ENCODE measurements at places on chromosomes 4 and X.

GRCh38 chr4:5626913-5627312 lies 81.4 kb downstream of the EVC2 start:
- H3K27me3 ChIP-seq: no peaks in the 10 kb centered on the region
- H3K4me3 ChIP-seq: no peak overlapping the region
- H3K27ac ChIP-seq: no peak overlapping the region
- peaks cover 94% of the 10 kb centered on the region for H3K36me3 ChIP-seq
- H3K4me1 ChIP-seq: no peaks in the 10 kb centered on the region

- no peak overlapping the region for H3K4me3 ChIP-seq
- H3K27ac ChIP-seq: no peak overlapping the region
- H3K27me3 ChIP-seq: no peaks in the 10 kb centered on the region
Observed at GRCh38 chr4:138912704-138913340, 102.8 kb upstream of the NOCT start.

DNA sequence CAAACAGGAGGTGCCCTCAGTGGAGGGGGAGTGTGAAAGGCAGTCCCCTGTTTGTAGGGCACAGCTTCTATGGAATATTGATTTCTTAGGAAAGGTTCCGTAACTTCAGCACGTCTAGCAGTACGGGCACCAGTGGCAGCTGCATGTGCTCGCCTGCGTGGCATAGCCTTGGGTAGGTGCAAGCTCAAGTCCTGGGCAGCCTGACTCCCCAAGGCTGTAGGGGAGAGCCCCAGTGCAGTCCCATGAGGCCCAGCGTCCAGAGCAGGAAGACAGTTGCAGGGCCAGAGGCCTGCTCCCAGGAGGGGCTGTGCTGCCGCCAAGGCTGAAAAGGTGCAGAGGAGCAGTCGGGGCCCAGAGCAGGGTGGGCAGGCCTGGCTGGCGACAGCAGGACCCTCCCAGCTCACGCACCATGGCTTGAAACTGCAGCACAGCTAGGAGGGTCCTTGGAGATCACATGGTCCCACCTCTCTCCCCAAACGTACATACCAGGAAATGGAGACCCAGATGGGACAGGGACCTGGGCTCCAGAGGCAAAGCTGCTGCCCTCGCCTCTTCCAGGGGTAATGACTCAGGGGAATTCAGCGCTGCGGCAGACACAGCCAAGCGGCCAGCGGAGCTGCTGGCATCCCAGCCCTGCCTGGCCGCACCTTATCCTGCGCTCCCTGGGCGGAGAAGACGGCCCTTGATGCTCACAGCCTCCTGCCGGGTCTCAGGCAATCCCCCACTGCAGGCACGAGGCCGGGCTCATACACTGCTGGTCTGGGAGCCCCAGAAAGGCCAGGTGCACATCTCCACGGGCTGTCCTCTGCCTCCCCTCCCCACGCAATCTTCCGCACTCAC lies 6.0 kb upstream of the DUSP9 start:
- no peaks in the 10 kb centered on the region for H3K27me3 ChIP-seq
- H3K27ac ChIP-seq: no peak overlapping the region
- peak; percentile 54 for DNase-seq

- no peak overlapping the region for H3K4me3 ChIP-seq
- H3K36me3 ChIP-seq: no peaks in the 10 kb centered on the region
- H3K27ac ChIP-seq: peak overlapping the region; percentile 5
- peak; percentile 70 for DNase-seq
- H3K27me3 ChIP-seq: no peaks in the 10 kb centered on the region
Observed at GRCh38 chrX:75547783-75548182, 24.9 kb upstream of the ZDHHC15 start.

- H3K4me3 ChIP-seq: no peak overlapping the region
- H3K27me3 ChIP-seq: no peaks in the 10 kb centered on the region
- no peak for DNase-seq
- H3K4me1 ChIP-seq: no peaks in the 10 kb centered on the region
Observed at GRCh38 chr4:113820108-113820507, 58.6 kb upstream of the CAMK2D start.

DNA sequence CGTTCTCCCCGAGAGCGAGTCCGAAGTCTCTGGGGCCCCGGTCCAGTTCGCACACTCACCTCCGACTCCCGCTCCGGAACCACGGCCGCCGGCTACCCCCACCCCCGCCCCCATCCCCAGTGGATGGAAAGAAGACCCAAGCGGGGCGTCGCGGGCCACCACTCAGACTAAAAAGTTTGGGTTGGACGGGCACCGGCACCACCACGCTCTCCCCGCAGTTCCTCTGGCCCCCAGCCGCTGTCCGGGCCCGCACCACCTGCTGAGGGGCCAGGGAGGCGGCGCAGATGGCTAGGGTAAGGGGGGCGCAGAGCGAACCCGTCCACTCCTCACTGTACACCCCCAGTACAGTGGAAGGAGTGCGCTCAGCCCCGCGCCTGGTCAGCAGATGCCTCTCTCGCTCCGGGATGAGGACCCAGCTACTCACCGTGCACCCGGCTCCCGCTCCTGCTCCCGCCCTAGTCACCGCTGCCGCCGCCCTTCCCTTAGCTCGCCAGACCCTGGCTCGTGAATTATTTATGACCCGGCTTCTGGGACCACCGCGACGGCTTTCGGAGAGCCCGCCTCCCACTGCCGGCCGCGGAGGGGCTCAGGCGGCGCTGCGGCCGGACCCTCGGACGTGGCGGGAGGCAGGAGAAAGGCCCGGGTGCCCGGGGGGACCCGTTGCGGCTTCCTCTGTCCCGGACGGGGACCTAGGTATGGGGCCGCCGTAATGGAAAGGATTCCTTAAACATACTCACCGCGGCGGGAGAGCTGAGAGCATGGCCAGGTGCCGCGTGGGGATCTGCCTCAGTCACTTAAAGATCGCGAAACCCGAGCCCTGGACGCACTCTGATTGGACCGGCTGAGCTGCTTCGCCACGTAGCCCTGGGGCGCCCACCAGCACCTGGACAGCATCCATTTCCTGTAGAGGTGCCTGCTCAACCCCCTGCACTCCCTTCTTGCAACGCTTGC lies at the start of gene PROM1:
TSS of gene PROM1 (minus strand) at position 783 of the 951 bp plus-strand sequence. CDS start 8,117 bp downstream, outside the sequence.
- DNase-seq: no peak
- no peaks in the 10 kb centered on the region for H3K4me1 ChIP-seq
- H3K4me3 ChIP-seq: peak within 1 kb of the TSS; percentile 62
- H3K27ac ChIP-seq: no peak within 1 kb of the TSS
- H3K36me3 ChIP-seq: no peaks in the 10 kb centered on the region
- H3K27me3 ChIP-seq: peaks cover 4% of the 10 kb centered on the region

DNA sequence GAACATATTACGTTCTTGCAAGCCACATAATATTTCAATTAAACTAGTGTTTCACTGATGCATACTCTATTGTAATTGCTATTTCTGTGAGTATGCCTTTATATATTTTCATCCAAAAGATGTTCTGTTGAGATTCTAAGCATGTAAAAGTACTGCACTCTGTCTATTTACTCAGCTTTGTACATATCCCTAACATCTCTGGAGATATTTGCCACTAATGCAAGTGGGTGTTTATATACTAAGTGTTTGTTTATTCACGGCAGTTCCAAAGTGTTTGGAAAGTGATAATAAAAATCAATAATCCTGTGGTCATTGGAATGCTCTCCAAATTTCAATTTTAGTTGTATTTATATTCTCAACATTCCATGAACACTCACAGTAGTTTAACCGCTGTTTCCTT lies 1989.0 kb downstream of the C4orf33 start:
- no peak for DNase-seq
- no peak overlapping the region for H3K4me3 ChIP-seq
- H3K4me1 ChIP-seq: no peaks in the 10 kb centered on the region
- no peak overlapping the region for H3K27ac ChIP-seq

DNA sequence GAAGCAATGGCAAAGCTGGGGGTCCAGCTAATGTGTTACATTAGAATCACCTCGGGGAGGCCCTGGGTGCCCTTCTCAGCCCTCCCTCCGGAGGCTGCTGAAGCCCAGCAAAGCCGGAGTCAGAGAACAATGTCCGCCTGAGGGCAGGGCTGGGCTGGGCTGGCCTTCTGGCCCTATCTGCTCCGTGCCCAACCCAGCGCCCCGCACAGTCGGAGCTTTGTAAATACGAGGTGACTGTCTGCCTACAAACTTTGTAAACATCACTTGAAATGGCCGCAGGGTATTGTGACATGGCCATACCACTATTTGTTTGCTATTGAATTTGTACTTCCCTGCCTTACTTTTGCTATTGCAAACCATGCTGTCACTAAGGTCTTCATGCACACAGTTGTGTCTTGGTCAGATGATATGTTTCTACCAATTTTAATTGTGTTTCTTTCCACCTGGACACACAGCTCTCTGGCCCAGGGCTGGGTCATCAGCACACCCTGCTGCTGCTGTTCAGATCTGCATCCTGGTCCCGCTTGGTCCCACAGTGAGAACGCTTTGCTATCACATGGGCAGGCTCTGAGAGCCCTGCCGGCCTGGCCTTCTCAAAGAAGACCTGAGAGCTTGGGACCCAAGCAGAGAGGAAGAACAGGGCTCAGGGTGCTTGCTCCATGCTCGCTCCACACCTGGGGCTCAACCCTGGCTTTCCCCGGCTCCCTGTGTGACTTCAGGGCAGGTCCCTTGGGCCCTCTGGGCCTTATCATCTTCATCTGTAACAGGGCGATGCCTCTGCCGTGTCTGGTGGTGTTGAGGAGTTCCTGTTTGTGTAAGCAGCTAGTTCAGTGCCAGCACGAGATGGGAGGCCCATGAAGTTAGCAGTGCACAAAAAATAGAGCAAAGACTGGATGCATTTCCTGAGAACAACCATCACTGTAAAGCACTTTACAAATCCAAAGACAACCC lies 2.3 kb downstream of the S100P start:
- DNase-seq: no peak
- no peak overlapping the region for H3K4me3 ChIP-seq
- H3K27me3 ChIP-seq: no peaks in the 10 kb centered on the region
- peaks cover 14% of the 10 kb centered on the region for H3K36me3 ChIP-seq
- H3K4me1 ChIP-seq: no peaks in the 10 kb centered on the region

GRCh38 chr4:100059467-100059866 lies 109.4 kb upstream of the H2AZ1 start:
- H3K4me1 ChIP-seq: no peaks in the 10 kb centered on the region
- H3K27ac ChIP-seq: no peak overlapping the region
- no peak for DNase-seq
- no peak overlapping the region for H3K4me3 ChIP-seq
- no peaks in the 10 kb centered on the region for H3K36me3 ChIP-seq
- H3K27me3 ChIP-seq: no peaks in the 10 kb centered on the region

DNA sequence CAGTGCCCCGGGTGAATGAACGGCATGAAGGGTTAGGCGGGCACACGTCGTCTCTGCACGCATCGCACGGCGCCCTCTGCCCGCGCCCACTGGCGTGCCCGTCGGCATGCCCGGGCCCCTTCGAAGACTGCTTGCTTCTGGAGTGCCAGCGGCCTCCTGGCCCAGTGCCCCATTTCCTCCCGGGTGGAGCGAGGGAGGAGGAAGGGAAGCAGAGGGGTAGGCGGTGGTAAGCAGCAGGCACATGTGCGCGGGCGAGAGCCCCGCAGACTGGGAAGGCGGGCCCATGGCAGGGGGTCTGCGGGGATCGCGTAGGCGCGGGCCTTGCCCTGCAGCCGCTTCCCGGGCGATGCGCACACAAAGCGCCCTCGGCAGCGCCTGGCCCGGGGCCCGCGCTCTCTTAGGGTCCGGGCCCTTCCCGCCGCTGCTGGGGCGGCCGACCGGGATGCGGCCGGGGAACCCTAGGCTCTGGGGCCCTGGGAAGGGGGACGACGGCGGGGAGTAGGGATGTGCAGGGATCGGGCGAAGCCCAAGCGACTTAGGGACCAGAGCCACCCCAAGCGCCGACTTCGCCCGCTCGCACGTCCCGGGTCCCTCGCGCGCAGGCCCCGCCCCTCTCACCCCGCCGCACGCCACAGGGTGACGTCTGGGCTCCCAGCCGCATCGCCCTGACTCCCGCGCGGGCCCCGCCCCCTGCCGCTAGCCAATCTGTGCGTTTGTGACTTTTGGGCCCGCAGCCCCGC lies 866 bp upstream of the EMD start:
- H3K4me1 ChIP-seq: peaks cover 2% of the 10 kb centered on the region
- DNase-seq: no peak
- H3K27me3 ChIP-seq: no peaks in the 10 kb centered on the region
- H3K4me3 ChIP-seq: peak overlapping the region; percentile 77
- no peaks in the 10 kb centered on the region for H3K36me3 ChIP-seq

DNA sequence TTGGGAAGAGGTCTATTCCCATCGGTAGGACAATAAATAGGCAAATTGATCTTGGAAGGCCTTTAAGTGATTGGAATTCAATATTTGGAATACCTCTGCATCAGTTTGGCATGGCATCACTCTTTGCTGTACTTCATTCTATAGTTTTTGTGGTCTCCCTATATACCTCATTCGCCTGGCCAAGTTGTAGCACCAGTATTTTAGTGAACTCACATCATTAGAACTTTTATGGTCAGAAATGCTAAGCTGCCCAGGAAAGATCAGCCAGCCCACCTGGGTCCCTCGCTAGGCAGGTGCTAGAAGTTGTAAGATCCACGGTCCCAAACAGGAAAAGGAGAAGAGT lies 40.3 kb downstream of the ZCCHC13 start:
- H3K27me3 ChIP-seq: no peaks in the 10 kb centered on the region
- DNase-seq: no peak
- H3K27ac ChIP-seq: no peak overlapping the region
- no peak overlapping the region for H3K4me3 ChIP-seq

DNA sequence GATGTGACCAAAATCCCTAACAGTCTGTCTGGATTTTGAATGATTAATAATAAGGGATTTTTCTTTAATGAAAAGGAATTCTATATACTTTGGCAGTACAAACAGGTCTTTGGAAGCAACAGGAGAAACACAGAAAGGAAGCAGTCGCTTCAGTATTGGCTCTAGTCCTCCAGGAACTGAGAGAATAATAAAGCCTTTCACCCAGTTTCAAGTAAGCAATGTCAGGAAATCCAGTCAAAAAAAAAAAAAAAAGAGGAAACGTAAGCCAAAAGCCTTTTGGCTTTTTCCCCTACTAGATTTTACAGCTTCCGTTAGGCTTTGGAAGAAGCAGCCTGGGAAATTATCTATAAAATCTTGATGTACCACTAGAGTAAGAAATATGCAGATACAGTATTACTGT lies 61.7 kb upstream of the HDAC8 start:
- H3K36me3 ChIP-seq: no peaks in the 10 kb centered on the region
- DNase-seq: no peak
- H3K27me3 ChIP-seq: no peaks in the 10 kb centered on the region
- no peak overlapping the region for H3K4me3 ChIP-seq
- H3K4me1 ChIP-seq: no peaks in the 10 kb centered on the region

DNA sequence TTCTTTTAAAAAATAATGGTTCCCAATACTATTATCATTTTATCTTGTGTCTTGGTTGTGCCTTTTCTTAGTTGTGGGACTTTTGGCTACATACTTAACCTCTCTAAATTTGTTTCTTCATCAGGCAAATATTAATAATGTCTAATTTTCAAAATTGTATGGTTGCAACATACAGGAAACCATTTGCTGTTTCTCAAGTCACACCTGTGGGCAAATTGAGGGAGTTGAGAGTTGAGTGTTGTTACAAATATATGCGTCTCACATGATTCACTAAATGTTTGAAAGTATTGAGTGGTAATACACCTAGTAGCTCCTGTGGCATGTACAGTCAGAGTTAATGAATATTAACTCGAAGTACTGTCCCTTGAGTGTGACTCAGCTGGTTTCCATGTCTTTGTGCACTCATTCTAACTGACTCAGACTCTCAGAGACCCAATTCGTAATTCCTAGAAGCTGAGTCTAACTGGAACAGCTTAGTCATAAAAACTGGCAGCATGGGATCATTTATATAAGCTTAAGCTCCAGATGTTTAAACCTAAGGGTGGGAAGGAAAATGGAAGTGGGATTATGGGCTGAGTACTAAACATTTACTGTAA lies 802.4 kb downstream of the TRIML1 start:
- no peak overlapping the region for H3K4me3 ChIP-seq
- no peak overlapping the region for H3K27ac ChIP-seq

- no peaks in the 10 kb centered on the region for H3K36me3 ChIP-seq
- H3K27ac ChIP-seq: no peak overlapping the region
- no peak for DNase-seq
- no peak overlapping the region for H3K4me3 ChIP-seq
- peaks cover 6% of the 10 kb centered on the region for H3K4me1 ChIP-seq
- no peaks in the 10 kb centered on the region for H3K27me3 ChIP-seq
Observed at GRCh38 chr4:38161208-38162113, 201.3 kb downstream of the PTTG2 start.

Measured in ascending aorta (tissue), 2 donors.